ENCODE measurements at places on chromosomes 6 and 20.

- no peak for DNase-seq
Observed at GRCh38 chr6:34585512-34586061, 29.5 kb upstream of the SPDEF start.

- no peak for DNase-seq
Observed at GRCh38 chr6:43016943-43017334, 2.9 kb downstream of the KLHDC3 start.

- no peak for DNase-seq
Observed at GRCh38 chr20:35849706-35850105, 77.9 kb downstream of the PHF20 start.

- no peak for DNase-seq
Observed at GRCh38 chr6:17250237-17250636, 30.9 kb upstream of the RBM24 start.

DNA sequence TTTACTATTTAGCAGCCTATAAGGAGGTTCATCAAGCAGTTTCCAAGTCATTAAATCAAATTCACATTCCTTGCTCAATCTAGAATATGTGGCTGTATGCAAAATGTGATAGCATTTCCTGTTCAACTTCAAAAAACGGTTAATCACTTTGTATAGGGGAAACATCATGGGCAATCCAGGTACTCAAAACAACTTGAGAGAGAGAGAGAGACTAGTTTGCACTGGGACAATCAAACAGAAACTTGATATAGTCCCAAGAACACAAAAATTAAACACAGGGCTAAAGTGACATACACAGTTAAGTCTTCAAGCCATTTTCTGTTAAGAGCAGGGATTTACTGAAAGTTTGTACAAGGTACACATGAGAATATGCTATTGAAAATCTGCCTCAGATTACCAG, 7.4 kb downstream of the CPNE1 start:
- no peak for DNase-seq

- no peak for DNase-seq
Observed at GRCh38 chr6:139124887-139125672, 9.8 kb upstream of the HECA start.

- no peak for DNase-seq
Observed at GRCh38 chr6:90583179-90583835, 3.6 kb downstream of the MAP3K7 start.

DNA sequence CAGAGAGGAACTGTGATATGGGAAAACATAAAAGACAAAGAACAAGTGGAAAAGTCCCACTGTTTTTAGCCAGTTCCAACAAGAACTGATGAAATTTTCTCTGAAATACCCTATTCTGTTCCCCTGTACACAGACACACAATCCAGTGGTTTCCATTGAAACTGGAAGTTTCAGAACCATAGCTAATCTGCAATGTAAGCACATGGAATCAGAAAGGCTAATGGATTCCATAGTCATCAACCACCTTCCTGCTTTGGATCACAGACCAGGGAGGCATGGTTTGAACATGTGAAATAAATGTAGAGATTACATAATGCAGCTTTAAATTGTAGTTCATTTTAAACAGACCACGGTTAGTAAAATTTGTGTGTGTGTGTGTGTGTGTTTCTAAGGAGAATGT, 242.1 kb downstream of the GJA1 start:
- DNase-seq, result no peak

DNA sequence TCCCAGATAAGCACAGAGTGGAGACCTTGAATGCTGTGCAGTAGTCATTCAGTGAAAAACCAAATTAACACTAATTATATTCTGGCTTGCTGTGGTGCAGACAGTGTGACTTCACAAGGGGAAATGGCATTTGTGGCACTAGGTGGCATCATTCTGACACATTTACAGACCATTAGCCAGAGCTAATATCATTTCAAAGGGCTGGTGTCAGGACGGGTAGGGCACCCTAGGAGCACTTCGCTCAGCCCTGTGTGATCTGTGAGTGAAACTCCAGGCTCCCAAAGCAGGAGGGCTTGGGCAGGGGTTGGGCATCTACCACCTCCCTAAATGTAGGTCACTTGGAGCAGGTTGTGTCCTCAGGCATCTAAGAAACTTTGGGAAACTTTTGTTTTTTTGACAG, 555.8 kb downstream of the PKHD1 start:
- DNase-seq, result no peak

- DNase-seq, result no peak
Observed at GRCh38 chr6:15504040-15504495, 158.8 kb downstream of the DTNBP1 start.

GRCh38 chr20:64080013-64080812, at the start of gene OPRL1:
Gene OPRL1, plus strand, starts transcription at chr20:64080082. Its CDS starts 12,639 bp downstream, at chr20:64092721.
- no peak for DNase-seq

- no peak for DNase-seq
Observed at GRCh38 chr20:37468886-37469285, 52.2 kb upstream of the NNAT start.

DNA sequence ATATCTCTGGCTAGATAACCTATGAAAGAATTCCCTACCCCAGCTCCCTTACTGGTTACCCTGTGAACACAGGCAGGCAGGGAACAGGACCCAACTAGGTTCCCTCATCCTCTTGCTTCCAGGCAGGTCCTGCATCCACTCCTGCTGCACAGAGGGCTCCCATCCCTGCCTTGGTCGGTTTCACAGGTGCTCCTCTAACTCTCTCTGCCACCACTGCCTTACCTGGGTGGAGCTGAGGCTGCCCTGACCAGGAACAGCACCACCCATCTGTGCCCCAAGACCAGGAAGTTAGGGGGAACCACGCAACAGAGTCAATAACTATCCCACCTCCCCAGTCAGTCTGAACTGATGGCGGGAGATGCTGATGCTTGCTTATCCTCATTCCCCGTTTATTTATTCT, 37.0 kb upstream of the HLA-A start:
- no peak for DNase-seq

DNA sequence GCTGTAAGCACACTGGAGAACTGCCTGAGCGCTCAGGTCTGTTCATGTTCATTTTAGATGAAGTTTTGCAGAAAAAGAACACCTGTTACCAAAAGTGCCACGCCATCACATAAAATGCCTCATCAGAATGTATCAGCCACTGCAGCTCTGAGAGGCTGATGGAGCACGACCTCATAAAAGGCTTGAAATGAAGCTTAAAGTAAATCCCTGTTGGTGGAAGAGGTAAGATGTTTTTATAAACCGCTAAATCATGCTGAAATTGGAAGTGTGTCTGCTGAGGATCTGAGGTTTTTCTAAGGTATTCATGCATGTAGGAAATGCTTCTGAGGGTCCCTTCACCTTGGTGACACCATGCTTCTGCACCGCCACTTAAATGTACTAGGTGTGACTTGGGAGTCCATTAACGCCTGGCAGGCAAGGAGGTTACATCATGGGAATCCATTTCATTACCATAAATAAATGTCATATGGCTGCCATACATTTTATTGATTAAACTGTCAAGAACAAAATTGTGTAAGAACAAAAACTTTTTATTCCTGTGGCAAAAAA, 363.1 kb upstream of the AGPAT4 start:
- DNase-seq, result no peak
